Activated effector memory CD4-positive, alpha-beta T cell treated with Interleukin-2 at 50 U/mL for 16 hours (primary cell): ENCODE measurements at places on chromosomes 12 and 14.

DNA sequence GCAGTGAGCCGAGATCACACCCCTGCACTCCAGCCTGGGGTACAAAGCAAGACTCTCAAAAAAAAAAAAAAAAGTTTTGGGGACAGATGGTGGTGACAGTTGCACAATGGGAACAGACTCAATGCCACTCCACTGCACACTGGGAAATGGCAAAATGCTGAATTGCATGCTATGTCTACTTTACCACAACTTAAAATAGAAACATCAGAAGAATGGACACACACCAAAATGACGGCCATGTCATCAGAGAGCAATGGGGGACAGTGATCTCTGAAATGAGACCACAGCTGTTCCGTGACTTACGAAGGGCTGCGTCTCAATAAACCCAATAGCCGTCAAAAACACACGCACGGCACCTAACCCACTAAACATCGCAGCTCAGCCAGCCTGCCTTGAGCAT lies 13.7 kb downstream of the DDX54 start:
- no peak for DNase-seq

DNA sequence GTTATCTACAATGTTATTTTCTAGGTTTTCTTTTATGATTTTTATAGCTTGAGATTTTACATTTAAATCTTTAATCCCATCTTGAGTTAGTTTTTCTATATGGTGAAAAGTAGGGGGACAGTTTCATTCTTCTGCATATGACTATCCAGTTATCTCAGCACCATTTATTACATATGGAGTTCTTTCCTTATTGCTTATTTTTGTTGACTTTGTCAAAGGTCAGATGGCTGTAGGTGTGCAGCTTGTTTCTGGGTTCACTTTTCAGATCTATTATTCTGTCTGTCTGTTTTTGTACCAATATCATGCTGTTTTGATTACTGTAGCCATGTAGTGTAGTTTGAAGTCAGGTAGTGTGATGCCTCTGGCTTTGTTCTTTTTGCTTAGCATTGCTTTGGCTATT lies 477.3 kb downstream of the TMEM117 start:
- DNase-seq: no peak

DNA sequence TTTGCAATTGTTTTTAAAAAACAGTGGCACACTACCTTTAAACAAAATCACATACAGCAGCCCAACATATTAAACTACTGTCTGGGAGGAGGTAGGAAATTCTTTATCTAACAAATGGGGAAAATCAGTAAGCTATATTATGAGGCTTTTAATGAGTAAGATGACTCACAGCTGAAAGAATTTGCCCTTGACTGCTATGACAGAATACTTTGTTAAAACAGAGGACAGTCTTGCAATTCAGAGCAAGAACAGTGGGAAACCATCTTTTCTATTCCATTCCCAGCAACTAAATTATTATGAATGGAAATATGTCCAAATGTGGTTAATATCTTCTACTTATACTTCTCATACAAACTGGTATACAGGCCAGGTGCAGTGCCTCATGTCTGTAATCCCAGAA lies 49.2 kb upstream of the SGPP1 start:
- no peak for DNase-seq

GRCh38 chr14:46464341-46464740 lies 187.2 kb downstream of the RPL10L start:
- DNase-seq: no peak

- DNase-seq: no peak
Observed at GRCh38 chr12:32063796-32064195, 42.9 kb upstream of the BICD1 start.

- DNase-seq: no peak
Observed at GRCh38 chr12:54173066-54173726, 15.6 kb downstream of the SMUG1 start.

GRCh38 chr12:50248883-50249282 lies 34.4 kb downstream of the LIMA1 start:
- no peak for DNase-seq

DNA sequence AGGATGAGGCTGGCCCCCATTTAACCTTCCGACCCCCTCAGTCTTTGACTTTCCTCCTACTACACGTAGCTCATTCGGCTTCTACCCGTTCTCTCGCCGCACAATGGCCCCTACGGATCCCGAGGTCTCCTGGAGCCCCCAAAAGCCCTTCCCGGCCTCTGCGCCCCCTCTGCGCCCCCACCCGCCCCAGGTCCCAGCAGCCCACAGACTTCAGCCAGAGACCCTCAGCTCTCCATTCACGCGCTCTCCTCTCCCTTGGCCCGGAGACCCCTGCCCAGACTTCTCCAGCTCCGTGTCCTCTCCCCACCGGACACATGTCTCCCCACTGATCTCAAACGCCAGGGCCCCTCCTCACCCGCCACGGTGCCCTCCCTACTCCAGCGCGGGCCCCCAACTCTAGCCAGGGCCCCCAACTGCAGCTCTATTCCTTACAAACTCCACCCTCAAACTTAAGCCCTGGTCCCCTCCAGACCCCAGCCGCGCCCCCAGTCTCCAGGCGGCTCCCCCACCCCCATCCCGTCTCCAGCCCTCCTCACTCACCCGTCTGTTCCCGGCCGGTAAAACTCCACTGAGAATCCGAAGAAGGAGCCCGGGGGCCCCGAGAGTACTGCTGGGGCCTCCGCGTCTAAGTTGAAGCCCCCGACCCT lies 502 bp downstream of the ITGA5 start:
- DNase-seq: no peak

DNA sequence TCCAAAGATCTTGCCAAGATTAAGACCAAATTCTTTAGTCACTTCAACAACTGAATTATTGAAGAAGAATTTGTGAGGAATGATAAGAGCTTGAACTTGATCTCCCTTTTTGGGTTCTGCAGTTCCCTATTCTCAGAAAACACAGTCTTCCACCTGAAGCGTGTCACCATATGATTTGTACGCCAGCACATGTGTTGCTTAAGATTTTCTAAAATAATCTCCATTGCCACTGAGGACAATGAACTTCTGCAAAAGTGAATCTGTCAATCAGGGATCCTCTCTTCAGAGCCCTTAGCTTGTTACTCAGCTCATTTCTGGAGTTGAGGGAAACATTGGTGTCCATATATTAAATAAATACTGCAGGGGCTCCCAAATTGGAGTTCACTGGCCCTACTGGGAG lies 4.2 kb upstream of the SPIC start:
- DNase-seq: no peak

DNA sequence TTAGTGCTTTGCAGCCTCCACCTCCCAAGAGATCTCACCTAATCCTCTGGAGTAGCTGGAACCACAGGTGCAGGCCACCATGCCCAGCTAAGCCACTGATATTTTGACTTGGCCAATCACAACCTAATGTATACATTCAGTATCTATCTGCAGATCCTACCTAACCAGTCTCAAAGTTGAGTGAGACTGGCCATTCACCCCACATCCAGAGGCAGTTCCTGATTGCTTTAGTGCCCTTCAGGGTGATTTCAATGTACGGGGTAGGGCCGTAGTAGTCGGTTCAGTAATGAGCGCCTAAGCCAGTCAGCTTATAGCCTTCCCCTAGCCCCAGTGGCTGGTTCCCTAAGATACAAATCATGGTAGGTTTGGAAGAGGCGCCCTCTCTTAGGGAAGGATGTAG lies 27.4 kb upstream of the FBXO34 start:
- DNase-seq: no peak

DNA sequence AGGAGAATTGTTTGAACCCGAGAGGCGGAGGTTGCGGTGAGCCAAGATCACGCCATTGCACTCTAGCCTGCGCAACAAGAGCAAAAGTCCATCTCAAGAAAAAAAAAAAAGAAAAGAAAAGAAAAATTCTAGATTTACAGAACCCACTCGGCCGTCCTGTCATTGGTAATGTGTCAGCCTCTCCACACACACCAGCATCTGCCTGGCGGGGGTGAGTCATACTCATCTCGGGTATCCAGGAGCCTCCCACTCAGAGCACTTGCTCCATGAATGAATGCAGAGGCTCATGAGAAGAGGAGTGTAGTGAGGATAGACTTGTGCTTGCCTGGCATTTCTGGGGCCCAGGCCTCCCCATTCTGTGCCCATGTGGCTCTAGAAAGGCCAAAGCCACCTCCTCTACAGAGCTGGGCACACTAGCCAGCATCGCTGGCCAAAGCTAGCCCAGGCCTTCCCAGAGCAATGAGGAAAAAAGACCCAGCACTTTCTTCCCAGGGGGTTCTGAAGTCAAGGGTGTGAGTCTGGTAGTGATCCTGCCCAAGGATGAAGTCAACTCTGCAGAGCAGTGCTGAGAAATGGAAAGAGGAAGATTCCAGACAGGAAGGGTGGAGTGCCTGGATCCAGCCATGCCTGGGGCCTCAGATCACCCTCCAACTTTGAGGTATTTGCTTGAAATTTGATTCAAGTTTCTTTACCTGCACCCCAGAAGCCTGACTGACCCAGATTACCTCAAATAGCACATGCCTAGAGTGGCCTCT lies 31.2 kb upstream of the KLC1 start:
- DNase-seq: no peak

DNA sequence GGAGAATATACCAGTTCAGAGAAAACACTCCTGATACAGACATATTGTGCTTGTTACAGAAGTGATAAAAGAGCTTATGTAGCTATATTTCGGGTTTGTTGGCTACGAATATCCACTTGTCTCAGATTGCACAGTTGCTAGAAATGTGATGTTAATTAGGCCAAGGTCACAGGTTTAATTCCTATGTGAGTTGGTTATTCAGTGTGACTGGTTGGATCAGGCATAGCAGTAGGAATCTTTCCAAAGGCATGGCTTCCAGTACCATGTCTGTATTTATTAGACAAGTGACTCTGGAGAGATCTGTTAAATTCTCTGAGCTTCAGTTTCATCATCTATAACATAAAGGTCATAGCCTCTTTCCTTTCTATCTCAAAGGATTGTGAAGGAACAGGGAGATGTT lies 152.7 kb upstream of the KITLG start:
- no peak for DNase-seq

- no peak for DNase-seq
Observed at GRCh38 chr12:46332260-46332659, 40.3 kb downstream of the SLC38A2 start.

DNA sequence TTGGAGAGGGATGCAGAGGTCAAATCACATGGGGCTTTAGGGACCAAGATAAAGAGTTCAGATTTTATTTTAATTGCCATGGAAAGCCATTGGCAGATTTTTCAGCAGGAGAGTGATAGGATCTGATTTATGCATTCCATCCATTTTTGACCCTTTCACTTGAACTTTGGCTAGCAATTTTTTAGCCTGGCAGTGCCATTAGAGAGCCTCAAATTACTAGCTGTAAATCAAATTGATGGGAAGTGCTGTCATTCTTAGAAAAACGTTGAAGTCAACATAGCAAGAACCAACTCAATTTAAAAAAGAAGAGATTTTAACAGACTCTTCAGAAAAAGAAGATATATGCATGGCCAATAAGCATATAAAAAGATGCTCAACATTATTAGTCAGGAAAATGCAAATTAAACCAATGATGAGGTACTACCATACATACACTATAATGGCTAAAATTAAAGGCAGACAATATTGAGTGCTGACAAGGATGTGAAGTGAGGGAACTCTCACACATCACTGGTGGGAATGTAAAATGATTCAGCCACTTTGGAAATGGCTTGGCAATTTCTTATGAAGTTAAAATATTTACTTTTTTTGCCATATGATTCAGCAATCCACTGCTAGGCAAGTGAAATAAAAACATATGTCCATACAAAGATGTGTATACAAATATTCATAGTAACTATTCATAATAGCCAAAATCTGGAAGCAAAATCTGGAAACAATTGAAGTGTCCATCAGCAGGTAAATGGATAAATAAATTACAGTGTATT lies 89.7 kb downstream of the PTCSC3 start:
- no peak for DNase-seq

DNA sequence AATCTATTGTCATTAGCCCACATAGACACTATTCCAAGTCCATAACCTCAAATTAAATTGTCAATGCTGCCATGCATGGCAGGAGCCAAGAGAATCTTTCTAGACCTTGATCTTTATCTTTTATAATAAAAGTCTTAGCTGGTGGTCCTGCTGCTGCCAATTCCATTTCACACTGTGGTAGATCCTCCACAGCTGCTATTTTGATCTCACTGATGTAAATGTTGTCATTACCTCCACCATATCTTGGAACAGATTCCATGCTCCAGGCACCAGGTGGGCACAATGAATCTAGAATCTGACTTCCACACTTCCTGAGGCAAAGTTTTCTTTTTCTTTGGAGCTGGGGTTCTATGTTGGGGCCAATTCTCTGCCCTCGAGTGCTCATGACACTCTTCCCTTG lies 161.2 kb downstream of the TMTC3 start:
- DNase-seq: no peak

GRCh38 chr14:106879241-106879640 lies 1352.9 kb downstream of the TMEM121 start:
- DNase-seq: no peak

GRCh38 chr14:52068615-52069306 lies at the start of gene NID2:
Gene NID2, minus strand, starts transcription at chr14:52069059. Its CDS starts 65 bp downstream, at chr14:52068994.
- DNase-seq: peak; percentile 18

GRCh38 chr14:42947991-42948390 lies 1341.3 kb downstream of the LRFN5 start:
- DNase-seq: no peak

DNA sequence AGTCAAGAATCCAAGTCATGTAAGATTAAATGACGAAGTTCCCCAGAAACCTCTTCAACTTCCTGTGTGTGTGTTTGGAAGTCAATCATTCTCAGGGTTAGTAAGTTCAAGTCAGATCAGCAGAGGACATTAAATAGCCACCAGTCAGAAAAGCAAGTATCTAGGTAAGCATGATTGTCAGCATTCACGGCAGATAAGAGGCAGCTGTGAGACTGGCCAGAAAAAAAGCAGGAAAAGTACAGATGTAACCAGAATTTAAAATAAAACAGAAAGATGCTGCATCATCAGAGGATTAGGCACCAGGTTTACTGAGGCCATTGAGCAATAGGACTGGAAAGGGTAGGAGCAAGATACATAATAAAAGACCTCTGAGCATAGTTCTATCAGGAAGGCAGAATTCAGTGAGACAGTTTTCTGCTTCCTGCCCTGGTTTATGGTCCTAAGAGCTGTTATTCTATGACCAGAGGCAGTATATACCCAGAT lies 606.9 kb downstream of the FSCB start:
- DNase-seq: no peak

DNA sequence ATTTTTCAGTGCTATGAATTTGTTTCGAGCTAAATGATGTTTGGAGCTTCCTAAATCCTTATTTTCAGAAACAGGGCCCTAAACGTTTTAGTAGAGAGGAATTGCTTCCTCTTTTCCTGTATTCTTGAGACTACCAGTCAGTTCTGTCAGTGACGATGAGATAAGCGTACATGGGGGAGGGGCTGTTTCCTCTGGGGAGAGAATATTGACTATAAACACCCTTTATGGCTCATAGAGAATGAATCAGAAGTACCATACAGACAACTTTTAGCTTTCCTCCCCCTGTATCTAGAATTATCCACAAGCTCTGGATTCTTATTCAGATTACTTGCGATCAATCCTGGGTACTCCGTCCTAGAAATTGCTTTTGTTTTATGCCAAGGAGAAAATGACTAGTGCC lies 5.1 kb downstream of the TBK1 start:
- no peak for DNase-seq

DNA sequence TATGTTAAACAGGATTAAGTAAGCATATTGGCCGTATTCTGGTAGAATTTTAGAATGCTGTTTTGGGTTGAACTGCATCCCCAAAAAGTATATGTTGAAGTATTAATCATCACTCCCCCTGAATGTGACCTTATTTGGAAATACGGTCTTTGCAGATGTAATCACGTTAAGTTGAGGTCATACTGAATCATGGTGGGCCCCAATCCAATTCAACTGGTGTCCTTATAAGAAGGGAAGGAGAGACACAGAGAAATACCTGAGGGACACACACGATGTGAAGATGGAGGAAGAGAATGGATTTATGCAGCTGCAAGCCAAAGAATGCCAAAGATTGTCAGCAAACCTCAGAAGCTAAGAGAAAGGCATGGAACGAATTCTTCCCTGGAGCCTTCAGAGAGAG lies 268.6 kb downstream of the ITPR2 start:
- DNase-seq: no peak
